Hindlimb muscle (tissue), 1 donor: ENCODE measurements at places on chromosomes 7 and 10. TPM values are rescaled to one million over a fixed set of nuclear protein-coding genes. Genes with fewer than 3 reads are reported as not detected.

GRCh38 chr7:117901089-117901797 lies 28.0 kb upstream of the CTTNBP2 start:
- no peak for DNase-seq

Gene SERPINE1
- 5.7 TPM for polyA plus RNA-seq

Gene NUTM2A
- polyA plus RNA-seq = 3.5 TPM

DNA sequence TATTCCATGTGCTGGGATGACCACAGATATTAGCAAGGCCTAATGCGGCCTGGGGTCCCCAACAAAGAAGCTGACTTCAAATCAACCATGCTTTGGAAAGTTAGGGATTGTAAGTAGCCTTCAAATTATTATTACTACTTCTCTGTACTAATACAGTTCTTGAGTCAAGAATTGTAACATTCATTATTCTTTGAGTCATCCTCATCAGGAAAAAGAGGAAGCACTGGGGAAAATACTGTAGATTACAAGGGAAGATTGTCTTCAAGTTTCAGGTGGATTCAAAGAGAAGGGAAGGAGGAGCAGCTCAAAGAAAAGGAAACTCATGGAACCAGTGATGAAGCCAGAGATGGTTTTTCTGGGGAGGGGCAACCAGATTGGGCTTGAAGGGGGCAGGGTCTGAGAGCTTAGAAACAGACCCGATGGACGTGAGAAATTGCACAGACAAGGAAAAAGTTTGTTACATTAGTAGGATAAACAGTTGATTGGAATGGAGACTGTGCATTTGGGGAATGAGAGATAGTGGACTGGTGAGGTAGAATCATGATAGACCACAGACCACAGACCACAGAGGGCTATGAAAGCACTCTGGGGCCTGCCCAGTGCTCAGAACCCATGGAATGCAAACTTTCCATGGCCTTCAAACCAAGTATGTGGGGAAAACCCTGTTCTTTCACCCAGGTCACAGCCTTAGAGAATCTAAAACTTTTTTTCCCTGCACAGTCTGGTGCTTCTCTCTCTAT lies 209.9 kb downstream of the ZNF365 start:
- no peak for DNase-seq

- DNase-seq = no peak
These were observed 392.0 kb downstream of the PAXIP1 start for GRCh38 chr7:154610903-154611302.

Gene C10orf67
- not detected for polyA plus RNA-seq

Gene ACSM6
- not detected for polyA plus RNA-seq

- DNase-seq = peak; percentile 30
These were observed 118.9 kb downstream of the APBB1IP start for GRCh38 chr10:26556748-26557640.

DNA sequence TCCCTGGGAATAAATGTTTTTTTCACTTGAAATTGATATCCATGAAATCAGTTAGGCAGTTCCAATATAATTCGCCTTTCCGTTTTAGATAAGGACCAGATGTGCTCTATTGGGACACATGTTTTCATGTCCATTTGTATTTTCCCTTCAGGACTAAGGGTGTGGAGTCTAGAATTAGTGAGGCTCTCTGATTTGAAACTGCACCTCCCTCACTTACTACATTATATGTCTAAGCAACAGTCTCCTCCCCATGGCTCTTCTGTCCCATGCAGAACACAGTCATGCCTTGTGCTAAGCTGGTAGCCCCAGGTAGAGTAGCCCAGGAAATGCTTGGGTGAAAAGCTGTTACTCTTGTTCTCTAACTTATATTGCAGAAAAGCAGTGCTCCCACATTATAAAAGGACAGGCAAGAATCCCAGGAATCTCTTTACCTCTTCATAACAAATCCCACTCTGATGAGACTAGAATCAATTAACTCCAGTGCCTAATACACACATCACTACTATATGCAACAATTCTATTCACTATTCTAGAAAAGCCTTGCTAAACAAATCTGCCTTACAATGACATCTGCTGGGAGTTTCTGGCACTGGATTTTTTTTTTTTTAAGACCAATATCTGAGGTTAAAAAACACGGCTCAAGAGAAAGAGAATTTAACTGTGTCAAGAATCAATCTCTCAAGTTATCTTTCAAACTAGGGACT lies 293.9 kb downstream of the SNX13 start:
- DNase-seq = no peak

Gene NKX1-2
- polyA plus RNA-seq = not detected

- no peak for DNase-seq
These were observed 239.7 kb downstream of the DNAJB9 start for GRCh38 chr7:108809356-108809755.

Gene TCAF1
- 188 TPM for polyA plus RNA-seq

GRCh38 chr7:146116521-146117222 lies at the start of gene CNTNAP2:
TSS of gene CNTNAP2 (plus strand) at chr7:146116801. CDS start at chr7:146116877, 76 bp downstream.
- DNase-seq = peak; percentile 63
